ENCODE measurements at places on chromosomes 3 and 15. TPM values are rescaled to one million over a fixed set of nuclear protein-coding genes. Genes with fewer than 3 reads are reported as not detected.

GOLGA8F gene
- polyA plus RNA-seq = not detected

GOLGA8M gene
- 0.28 TPM for polyA plus RNA-seq

ALG3 gene
- polyA plus RNA-seq = 29.9 TPM

CPEB1 gene
- polyA plus RNA-seq = 0.19 TPM

TRIM42 gene
- not detected for polyA plus RNA-seq

HRG gene
- not detected for polyA plus RNA-seq

RASA2 gene
- 20.7 TPM for polyA plus RNA-seq

RASL12 gene
- polyA plus RNA-seq = not detected

NEO1 gene
- polyA plus RNA-seq = 0.48 TPM

ADGRG7 gene
- polyA plus RNA-seq = not detected

GOLGA8T gene
- not detected for polyA plus RNA-seq

GATA2 gene
- not detected for polyA plus RNA-seq

ITIH1 gene
- polyA plus RNA-seq = 2.0 TPM

BRPF1 gene
- polyA plus RNA-seq = 24.4 TPM

GABRA5 gene
- polyA plus RNA-seq = not detected

SEMA3F gene
- polyA plus RNA-seq = not detected

AMIGO3 gene
- 11.1 TPM for polyA plus RNA-seq

AMT gene
- polyA plus RNA-seq = 51.1 TPM

CCR9 gene
- 1.1 TPM for polyA plus RNA-seq

CSTA gene
- 1.0 TPM for polyA plus RNA-seq

ACOX2 gene
- not detected for polyA plus RNA-seq

NDN gene
- polyA plus RNA-seq = not detected

GOLGA6B gene
- not detected for polyA plus RNA-seq

GNAT1 gene
- not detected for polyA plus RNA-seq

TNIK gene
- polyA plus RNA-seq = 0.66 TPM

DZIP1L gene
- polyA plus RNA-seq = 0.25 TPM

CACNA2D2 gene
- 0.66 TPM for polyA plus RNA-seq

TMEM87A gene
- 14.5 TPM for polyA plus RNA-seq

PLA2G4D gene
- not detected for polyA plus RNA-seq

BFSP2 gene
- polyA plus RNA-seq = 0.50 TPM

SNTN gene
- polyA plus RNA-seq = not detected

MORC1 gene
- polyA plus RNA-seq = not detected

PLCB2 gene
- polyA plus RNA-seq = 312 TPM

GOLGA8J gene
- not detected for polyA plus RNA-seq

NME9 gene
- 0.17 TPM for polyA plus RNA-seq

C3orf85 gene
- not detected for polyA plus RNA-seq

HDC gene
- 0.88 TPM for polyA plus RNA-seq

HAPLN3 gene
- polyA plus RNA-seq = 16.3 TPM

ASB14 gene
- not detected for polyA plus RNA-seq

FOXB1 gene
- not detected for polyA plus RNA-seq

ARHGAP11A gene
- polyA plus RNA-seq = 0.51 TPM

ANKUB1 gene
- not detected for polyA plus RNA-seq

GP5 gene
- polyA plus RNA-seq = 0.06 TPM

TICRR gene
- polyA plus RNA-seq = 0.07 TPM

CHRNB4 gene
- polyA plus RNA-seq = not detected

XPC gene
- 18.5 TPM for polyA plus RNA-seq

PAK6 gene
- polyA plus RNA-seq = 0.76 TPM

LNP1 gene
- polyA plus RNA-seq = 0.39 TPM

Measured in B cell (primary cell).